ENCODE measurements at places on chromosomes 7 and 10.

GRCh38 chr10:31927884-31928548, 615 bp downstream of the ARHGAP12 start:
- DNase-seq, result peak; percentile 45

DNA sequence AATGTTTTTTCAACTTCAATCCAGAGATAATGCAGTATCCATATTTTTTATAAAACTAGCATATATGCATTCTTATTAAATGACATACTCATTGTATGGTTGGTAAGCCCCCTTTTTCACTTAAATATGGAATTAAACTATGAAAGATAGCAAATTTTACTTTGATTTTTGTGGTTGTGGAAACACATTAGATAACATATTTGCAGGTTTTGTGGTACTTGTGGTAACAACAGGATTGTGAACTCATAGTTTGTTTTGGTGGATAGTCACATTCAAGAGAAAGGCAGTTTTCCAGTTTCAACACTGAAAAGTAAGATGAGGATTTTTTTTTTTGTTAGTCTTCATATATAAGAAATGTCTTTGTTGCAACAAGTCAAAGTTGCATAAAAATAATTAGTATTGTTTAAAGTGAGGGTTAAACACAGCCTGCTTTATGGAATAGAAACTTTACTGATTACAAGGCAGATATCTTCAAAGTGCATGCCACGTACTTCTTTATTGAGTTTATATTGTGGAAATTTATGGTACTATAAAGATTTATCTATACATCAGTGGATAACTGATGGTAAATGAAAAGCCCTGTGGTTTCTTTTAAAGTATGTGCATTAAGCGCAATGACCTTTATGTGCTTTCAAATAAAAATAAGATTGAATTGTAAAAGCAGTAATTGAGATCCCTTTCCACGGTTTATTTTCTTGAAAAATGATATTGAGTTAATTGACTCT, 39.7 kb upstream of the SEMA3D start:
- peak; percentile 29 for DNase-seq

DNA sequence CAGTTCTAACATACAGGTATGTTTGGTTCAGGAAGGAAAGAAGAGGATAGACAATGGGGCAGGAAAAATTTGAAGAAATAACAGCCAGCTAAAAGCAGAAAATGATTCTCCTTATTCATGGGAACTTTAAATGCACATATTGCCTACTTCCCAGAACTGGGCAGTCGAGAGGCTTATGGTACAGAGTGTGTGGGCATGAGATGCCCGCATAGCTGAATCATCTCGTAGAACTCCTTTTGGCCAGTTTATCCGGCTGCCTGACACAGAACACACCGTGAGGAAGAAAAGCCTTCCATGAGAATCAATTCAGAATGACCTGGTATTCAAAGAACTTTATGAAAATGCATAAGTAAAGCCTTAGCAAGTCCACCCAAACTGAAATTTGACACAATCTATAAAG, 471.6 kb downstream of the SH2D4B start:
- DNase-seq, result no peak

DNA sequence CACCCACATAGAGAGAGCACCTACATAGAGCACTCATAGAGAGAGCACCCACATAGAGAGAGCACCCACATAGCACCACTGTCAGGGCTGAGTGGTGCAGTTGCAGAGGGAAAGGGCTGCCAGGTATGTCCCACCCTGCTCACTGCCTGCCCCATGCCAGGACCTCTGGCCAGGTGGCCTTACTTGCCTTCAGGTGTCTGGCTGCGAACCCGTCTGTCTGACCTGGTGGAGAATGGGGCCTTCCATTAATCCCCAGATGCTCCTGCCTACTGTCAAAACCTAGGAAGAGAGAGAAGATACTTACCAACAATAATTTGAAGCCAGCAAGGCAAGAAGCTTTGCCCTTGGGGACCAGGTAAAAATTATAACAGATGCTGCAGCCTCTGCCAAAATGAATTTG, 51.1 kb downstream of the INSIG1 start:
- no peak for DNase-seq

DNA sequence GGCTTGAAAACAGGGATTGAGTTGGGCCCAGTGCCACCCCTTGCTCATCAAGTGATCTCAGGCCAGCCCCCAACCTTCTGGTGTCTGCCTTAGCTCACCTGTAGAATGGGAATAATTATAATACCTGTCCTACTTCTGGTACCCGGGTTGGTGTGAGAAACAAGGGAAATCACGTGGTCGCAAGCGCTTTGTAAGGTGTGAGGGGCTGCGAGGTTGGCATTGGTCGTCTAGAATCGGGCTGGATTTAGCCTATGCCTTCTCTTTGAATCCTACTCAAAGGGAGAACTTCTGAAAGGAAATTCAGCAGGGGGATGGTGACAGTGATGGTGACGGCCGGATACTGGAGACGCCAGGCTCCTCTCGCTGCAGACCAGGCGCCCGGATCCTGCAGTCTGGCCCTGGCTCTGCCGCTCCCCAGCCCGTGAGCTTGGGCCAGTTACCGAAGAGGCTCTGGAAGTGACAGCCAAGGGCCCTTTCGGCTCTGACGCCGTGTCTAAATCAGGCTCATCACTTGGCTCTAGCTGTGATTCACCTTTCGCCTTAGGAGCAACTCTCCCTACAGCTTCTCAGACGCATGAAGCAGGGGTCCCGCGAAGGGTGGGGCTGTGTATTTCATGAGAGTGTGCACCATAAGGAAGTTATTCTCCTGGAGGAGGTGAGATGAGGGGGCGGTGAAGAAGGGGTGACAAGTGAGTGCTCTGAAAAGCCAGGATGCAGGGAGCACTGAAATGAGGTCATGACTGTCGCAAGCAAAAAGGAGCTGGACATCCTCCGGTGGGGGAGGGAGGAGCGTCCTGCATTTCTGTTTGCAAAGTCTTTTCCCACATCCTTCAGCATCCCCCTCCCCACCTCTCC, 4.0 kb upstream of the CREB5 start:
- no peak for DNase-seq

DNA sequence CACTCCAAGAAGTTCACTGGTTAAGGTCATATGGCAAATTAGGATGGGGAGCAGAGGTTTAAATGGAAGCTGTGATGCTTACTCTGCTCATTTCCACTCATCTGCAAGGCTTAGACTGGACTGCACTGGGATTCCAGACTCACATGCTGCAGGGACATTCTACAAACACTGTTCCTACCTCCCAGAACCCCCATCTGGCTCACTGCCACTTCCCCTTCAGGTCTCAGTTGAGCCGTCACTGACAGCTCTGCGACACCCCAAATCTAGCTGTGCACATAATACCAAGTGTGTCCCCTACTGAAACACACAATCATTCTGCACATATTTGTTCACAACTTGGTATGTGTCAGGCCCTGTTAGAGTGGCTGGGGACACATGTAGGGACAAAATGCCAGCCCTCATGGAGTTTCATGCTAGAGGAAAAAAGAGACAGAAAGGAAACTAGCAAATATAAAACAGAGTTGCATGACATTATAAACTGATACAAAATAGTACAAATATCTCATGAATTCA, 5.4 kb downstream of the PRKCQ start:
- DNase-seq, result no peak

GRCh38 chr10:103676058-103676785, 179.2 kb downstream of the SH3PXD2A start:
- DNase-seq, result no peak

GRCh38 chr7:80312139-80312661, 177.6 kb downstream of the GNAI1 start:
- peak; percentile 75 for DNase-seq

GRCh38 chr10:106741006-106741530, 423.4 kb downstream of the SORCS1 start:
- DNase-seq, result no peak

DNA sequence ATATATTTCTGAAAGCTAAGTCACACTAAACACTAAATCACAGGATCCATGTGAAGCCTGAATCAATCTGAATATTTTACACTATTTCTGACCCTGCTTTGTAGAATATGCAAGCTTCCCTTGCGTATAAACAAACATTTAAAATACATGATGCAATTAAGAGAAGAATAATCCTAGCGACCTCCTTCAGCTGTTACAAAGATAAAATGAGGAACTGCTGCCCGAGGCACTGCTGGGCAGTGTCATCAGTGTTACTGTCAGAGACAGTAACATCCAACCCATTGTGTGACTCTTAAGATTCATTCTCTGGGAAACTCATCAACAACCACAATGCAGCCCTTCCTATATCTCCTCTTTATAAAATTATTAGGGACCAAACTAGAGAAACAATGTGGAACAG, 61.6 kb downstream of the COBL start:
- no peak for DNase-seq

GRCh38 chr7:42014625-42015618, 222.1 kb downstream of the GLI3 start:
- peak; percentile 79 for DNase-seq

- DNase-seq, result no peak
Observed at GRCh38 chr7:114923403-114923713, 1.5 kb downstream of the MDFIC start.

DNA sequence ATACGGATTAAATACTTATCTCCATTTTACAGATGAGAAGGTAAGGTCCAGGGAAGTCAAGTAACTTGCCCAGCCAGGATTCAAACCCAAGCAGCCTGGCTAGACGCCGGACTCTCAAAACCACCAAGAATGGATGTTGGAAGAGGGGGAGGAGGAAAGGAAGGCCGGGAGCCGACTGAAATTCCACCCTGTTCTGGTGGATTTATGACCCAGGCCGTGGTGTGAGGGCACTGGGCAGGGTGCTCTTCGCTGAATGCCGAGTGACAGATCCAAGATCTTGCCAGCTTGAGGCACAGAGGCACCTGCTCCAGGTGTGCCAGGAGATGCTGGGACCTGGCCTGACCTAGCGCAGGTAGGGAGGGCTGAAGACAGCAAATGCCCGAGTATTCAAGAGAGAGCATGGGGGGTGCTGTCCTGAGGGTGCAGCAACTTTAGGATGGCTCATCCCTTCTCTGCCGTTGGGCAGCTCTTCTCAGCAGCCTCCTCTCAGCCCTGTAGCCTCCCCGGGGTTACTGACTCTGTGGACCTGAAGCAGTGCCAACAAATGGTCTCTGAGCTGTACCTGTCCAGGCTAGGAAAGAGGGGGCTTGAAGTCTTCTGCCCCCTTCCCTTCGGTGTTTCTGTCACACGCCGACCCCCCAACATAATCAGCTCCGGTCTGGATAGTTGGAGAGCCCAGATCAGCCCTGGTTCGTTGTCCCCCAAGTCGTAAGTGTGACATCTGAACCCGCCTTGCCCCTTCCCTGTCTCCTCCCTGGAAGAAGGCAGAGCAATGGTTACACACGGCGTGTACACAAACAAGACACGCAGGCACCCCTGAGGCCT, 713 bp downstream of the LOXL4 start:
- no peak for DNase-seq

- peak; percentile 98 for DNase-seq
Observed at GRCh38 chr7:111499027-111499426, 63.3 kb downstream of the IMMP2L start.

DNA sequence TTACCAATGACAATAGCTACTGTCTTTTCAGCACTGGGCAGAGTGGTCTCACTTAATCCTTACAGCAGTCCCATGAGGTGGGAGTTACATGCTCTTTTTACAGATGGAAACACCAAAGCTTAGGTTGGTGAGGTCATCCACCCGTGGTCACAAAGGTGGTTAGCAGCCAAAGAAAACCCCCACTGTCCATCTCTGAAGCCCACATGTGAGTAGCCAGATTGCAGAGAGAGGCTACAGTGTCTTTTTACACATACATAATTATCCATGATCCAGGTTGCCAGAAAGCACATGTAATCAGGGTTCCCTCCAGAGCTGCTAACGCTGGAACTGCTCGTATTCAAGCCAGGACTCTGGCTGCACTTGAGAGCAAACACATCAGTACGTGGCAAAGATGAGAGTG, 24.6 kb upstream of the ANKRD2 start:
- no peak for DNase-seq

- DNase-seq, result no peak
Observed at GRCh38 chr7:70573071-70573661, 558.8 kb upstream of the GALNT17 start.

DNA sequence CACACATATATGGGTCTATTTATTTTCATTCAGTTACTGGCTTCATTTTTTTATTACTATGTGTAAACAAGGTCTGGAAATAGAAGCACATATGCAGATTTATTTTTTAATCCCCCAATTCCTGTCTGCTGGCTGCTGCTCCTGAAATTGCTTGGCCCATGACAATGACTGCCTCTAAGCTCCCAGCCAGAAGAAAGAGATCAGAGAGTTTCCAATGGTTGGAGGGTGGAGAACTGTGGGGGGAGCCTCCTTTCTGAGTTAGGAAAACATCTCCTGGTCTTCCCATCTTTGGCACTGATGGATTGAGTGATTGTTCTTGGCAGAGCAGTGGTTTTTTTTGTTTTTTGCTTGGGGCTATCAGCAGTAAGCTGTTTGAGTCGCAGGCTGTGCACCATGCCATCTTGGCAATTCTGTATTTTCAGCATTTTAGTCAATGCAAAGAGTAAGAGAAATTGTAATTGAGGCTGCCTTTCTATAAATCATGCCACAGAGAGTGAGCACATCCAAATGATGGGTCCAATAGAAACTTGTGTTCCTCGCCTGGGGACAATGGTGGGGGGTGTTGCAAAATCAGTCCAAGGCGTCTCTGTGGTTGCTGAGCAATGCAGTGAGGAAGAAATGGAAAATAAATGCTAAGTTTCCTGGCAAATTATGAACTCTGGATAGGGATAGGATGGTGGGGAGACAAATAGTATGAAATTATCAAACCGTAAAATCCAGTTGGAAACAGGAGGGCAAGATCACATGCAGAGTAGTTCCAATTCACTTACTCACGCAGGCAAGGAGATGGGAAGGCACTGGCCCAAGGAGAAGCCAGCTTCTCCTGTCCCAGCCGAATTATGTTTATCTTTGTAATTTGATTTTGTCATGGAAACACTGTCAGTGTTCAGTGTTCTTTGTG, 382.4 kb downstream of the SORCS3 start:
- no peak for DNase-seq

- DNase-seq, result peak; percentile 89
Observed at GRCh38 chr7:92025260-92025659, 84.6 kb downstream of the AKAP9 start.

- no peak for DNase-seq
Observed at GRCh38 chr10:114498413-114499111, 94.3 kb upstream of the AFAP1L2 start.

GRCh38 chr7:111086532-111086931, 4.4 kb upstream of the LRRN3 start:
- DNase-seq, result peak; percentile 52

DNA sequence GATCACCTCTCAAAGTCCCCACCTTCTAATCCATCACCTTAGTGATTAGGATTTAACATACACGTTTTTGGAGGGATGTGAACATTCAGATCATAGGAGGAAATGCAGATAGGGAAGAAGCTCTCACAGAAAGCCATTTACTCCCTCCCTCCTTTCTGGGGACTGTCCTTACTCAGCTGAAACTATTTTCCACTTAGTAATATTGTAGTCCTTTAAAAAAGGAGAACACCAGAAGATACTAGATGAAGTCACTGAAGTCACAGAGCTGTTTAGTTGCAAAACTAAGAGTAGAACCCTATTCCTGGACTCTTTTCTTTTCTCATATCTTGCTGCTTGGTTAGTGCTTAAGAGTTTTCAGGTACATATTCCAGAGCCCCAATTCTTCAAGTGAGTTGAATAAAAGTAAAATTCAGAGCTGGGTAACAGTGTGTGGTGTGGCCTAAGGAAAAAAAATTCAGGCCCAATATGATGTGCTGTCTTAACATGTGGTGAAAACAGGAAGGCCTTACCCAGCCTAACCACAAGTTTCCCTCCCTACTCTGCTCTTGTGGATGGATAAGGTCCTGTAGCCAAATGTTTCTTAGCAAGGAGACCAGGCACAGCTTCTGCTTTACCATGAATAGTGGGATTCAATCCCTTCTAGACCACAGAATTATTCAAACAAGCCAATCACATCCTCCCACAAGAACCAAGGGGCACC, 135.7 kb downstream of the INHBA start:
- no peak for DNase-seq
